Stimulated activated CD8-positive, alpha-beta memory T cell treated with anti-CD3 and anti-CD28 coated beads, Interleukin-4, amount 100 ng/mL, for 1 hour (primary cell): ENCODE measurements at places on chromosomes 7 and 10.
A peak's percentile ranks its signal among the peaks of the same experiment; 100 is the strongest.

- DNase-seq, result no peak
Observed at GRCh38 chr10:6465437-6465836, 114.6 kb downstream of the PRKCQ start.

GRCh38 chr10:70324339-70324861 lies 40.6 kb upstream of the NPFFR1 start:
- DNase-seq, result no peak

- no peak for DNase-seq
Observed at GRCh38 chr7:65285906-65286864, 87.5 kb upstream of the ZNF92 start.

- no peak for DNase-seq
Observed at GRCh38 chr7:46156853-46157252, 235.8 kb upstream of the IGFBP3 start.

DNA sequence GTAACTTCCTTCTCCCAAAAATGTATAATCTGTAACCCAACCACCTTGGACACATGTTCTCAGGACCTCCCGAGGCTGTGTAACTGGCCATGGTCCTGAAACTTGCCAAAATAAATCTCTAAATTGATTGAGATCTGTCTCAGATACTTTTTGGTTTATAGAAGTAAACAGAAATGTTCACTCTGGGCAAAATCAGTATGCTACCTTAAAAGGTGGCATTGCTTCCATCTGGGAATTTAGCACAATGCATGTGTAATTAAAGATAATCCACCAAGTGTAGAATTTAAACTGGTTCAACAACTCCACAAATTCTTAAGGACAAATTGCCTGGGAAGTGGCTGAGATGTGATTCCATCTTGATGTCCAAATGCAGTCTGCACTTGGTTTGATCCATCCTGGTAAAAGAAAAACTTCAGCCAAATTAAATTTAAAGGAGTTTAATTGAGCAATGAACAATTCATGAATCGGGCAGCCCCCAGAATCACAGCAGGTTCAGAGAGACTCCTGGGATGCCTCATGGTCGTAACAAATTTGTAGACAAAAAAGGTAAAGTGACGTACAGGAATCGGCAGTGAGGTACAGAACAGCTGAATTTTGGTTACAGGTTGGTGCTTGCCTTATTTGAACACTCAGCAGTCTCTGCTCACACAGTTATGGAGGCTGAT lies 102.6 kb upstream of the PFKP start:
- no peak for DNase-seq

- DNase-seq, result no peak
Observed at GRCh38 chr10:130174328-130174727, 38.1 kb downstream of the GLRX3 start.

DNA sequence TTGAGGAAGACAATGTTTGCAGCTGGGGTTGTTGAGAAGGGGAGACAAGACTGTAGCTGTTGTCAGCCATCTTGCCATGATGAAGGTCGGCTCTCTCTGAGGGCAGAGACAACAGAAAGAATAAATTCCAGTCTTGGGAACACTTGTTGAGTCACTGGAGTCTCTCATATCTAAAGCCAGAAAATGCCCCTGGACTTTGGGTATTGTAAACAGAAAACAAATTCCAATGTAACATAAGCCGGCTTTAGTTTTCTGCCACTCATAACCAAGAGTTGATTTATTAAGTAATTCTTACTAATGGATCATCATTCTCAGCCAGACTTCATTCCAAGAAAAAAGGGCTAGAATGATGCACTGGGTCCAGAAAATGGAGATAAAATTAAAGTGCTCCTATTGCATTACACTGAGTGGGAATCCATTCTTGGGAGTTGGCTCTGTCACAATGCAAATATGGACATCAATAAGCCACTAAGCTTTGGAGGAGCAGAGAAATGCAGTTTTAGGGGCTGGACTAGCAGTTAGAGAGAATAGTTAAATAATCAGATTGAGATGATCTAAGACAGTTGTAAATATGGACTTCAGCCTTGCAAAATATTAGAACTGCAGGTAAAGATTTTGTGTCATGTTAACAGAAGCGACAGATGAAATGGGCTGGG lies 78.9 kb downstream of the ADAM12 start:
- no peak for DNase-seq

DNA sequence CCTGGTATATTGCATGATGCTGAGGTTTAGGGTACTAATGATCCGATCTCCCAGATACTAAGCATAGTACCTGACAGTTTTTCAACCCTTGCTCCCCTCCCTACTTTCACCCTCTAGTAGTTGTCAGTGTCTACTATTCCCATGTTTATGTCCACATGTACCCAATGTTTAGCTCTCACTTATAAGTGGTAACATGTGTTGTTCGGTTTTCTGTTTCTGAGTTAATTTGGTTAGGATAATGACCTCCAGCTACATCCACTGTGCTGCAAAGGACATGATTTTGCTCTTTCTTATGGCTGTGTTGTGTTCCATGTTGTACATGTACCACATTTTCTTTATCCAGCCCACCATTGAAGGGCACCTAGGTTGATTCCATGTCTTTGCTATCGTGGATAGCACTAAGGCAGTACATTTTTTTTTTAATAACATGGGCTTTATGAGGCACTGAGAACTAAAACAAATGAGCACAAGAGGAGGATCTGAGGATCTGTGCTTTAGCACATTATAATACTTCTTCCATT lies 28.1 kb downstream of the ITGB8 start:
- no peak for DNase-seq

DNA sequence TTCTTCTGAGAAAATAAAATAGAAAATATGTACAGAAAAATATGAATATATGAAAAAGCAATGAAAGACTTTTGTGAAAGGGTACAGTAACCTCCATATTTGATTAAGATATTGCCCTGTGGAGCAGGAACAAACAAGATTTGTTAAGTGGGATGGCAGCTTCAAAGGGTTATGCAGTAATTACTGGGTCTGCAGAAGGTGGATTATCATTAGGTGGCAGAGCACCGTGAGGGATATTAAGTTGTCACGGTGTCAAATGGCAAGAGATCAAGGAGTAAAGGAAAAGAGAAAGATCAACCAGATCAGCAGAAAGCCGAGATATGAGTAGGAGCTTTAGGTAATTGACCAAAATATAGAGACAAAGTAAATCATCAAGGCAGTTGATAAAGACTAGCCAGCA lies 44.1 kb downstream of the DGKB start:
- no peak for DNase-seq

GRCh38 chr10:35259769-35260397 lies 76.4 kb upstream of the CCNY start:
- no peak for DNase-seq

DNA sequence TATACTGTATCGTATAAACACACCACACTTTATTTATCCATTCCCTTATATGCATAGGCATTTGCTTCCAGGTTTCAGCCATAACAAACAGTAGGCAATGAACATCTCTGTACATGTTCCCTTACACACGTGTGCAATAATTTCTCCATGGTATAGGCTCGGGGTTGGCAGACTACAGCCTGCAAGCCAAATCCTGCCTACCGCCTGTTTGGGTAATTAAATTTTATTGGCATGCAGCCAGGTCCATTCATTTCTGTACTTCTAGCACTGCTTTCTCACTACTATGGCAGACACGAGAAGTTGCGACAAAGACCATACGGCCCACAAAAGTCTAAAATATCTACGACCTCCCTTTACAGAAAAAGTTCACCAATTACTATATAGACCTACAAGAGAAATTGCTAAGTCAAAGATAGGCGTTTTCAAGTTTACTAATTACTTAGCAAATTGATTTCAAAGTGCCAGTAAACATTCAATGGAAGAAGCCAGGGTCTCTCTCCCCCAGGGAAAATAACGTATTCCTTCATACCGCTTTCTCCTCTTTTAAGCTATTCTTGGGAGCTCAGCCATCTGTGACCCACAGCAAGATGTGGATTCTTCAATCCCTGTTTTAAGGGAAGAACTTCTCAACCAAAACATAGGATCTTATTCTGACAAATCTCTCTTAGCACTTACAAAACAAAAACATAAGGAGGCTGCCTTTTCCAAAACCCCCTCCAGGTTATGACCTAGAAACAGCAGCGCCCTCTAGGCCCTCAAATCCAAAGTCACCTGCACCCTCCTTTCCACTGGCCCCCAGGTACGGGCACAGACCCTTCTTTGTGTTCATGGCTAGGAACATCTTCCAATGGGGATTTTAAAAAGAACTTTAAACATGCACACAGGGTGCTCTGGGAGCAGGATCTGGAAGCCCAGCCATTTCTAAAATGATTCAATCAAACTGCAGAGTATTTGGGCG lies 100.5 kb downstream of the FGFR2 start:
- no peak for DNase-seq

DNA sequence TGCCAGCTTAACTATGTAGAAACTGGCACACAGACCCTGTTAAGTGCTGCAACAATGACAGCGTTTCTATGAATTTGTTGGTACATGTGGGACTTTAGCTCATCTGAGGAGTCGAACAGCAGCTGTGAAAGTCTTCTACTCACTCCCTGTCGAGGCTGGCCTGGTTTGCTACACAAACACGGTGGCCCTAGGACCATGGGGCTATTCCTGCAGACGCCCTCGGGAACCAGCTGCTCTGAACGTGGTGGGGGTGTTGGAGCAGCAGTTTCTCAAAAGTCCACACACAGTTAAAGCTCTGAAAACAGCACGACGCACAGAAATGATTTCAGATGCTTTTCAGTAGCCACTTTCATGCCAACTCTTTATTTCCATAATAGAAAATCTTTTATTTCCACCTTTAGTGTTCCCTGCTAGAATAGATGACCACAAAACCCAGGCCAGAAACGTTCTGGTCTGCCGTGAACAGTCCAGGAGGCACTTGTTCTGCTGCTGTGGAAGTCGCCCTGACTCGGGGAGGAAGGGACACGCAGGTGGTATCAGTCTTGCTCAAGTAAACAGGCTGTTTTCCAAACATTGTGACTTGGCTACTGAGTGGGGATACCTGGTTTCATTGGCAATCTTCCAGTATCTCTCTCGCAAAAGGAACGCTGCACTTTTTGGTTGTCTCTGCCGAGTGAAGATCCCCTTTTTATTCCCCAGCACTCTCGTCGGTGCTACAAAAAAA lies 21.5 kb downstream of the GUSB start:
- no peak for DNase-seq

- no peak for DNase-seq
Observed at GRCh38 chr7:771234-772004, 44.3 kb upstream of the PRKAR1B start.

GRCh38 chr10:120600871-120601649 lies 144.0 kb downstream of the PLPP4 start:
- DNase-seq, result no peak

DNA sequence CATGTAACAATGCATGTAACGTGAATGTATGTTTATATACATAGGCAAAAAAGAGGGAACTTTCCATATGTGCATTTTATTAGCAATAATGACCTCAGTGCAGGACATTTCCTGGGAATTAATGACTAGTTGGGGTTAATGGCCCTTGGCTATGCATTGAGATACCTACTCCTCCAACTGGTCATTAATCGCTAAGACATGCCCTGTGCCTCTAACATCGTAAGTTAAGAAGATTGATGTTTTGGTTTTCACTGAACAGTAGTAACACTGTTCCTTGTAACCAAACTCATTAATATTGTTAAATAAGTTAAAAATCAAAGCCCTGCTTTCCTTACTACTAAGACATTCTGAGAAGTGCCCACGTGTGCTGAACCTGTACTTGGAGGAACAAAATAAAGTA lies 61.7 kb downstream of the SEMA3D start:
- DNase-seq, result no peak

- DNase-seq, result no peak
Observed at GRCh38 chr7:3451701-3452100, 150.6 kb downstream of the SDK1 start.

DNA sequence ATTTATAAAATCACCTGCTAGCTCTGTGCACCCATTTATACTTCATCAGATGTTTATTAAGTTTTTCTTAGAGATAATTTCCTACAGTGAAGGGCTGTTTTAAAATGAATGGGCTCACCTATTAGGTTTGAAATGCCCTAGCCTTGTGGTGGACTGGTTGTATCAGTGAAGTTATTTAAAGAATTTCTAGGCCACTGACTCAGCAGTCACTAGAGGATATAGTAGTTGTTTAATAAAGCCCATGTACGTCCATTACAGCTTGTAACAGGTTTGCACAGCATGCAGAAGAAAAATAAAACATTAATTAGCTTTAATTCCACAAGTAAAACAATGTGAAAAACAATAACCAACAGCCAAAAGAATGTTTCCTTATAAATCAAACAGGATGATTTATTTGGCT lies 128.0 kb downstream of the RSU1 start:
- no peak for DNase-seq

DNA sequence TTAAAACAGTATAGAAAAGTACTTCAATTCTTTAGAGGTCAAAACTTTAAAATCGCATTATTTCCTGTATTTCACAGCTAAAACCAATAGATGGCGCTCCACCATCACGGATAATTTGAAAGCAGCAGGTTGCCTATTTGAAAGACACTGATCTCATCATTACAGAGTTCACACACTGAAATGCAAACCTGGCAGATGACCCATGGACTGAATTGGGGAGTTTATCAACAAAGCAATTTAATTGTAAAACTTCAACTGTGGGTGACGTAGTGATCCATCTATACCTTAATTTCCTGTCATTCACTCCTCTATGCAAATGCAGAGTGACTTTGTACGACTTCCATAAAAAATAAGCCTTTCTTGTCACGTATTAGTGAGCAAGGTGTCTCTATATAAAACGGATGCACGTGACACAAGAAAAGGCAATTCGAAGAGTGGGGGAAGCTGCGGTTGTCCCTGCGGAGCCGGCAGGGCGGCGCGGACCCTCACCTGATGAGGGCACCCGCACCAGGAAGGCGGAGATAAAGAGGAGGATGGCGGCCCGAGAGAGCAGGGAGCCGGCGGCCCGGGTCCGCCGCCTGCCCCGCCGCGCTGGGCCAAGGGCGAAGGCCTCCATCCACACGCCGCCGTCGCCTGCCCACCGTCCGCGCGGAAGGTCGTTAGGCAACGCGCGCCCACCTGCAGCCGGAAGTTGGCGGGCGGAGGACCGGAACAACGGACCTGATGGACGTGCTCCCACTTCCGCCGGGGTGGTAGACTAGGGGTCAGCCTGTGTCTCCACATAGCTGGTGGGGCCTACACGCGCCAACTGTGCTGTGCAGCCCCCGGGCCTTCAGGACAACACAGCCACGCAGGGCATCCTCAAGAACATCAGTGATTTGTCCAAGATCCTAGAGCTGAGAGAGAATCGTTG lies at the start of gene ZPBP:
Gene ZPBP, minus strand, starts transcription at position 668 of the 913 bp plus-strand sequence. Its CDS starts 52 bp downstream, at position 616.
- DNase-seq, result peak; percentile 35

DNA sequence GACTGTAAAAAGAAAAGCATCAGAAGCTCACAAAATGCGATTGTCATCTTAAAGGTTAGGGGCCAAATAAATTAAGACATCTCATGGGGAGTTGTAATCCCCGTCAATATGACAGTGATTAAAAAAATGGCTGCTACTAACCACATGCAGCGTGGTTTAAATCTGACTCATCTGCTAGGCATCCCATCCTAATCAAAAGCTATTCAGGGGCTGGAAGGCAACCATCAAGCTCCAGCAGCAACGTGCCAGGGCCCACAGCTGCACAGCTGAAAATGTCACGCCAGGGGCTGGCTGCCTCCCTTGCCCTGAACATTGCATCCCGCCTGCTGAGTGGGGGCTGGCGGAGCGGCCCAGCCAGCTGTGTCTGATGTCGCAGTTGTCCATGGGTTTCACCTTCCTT lies 66.3 kb upstream of the FRMD4A start:
- no peak for DNase-seq

GRCh38 chr7:127933146-127933545 lies 98.1 kb downstream of the LRRC4 start:
- no peak for DNase-seq
